Upper lobe of right lung (tissue), 1 donor: ENCODE measurements at places on chromosomes 1 and 21. TPM values are rescaled to one million over a fixed set of nuclear protein-coding genes. Genes with fewer than 3 reads are reported as not detected.

- DNase-seq: no peak
Observed at GRCh38 chr1:201795066-201795465, 33.9 kb upstream of the IPO9 start.

GRCh38 chr1:209850342-209850979 is 22.7 kb downstream of the UTP25 start:
- DNase-seq: no peak

GRCh38 chr1:159941141-159941540 is 4.3 kb downstream of the IGSF9 start:
- peak; percentile 33 for DNase-seq

DNA sequence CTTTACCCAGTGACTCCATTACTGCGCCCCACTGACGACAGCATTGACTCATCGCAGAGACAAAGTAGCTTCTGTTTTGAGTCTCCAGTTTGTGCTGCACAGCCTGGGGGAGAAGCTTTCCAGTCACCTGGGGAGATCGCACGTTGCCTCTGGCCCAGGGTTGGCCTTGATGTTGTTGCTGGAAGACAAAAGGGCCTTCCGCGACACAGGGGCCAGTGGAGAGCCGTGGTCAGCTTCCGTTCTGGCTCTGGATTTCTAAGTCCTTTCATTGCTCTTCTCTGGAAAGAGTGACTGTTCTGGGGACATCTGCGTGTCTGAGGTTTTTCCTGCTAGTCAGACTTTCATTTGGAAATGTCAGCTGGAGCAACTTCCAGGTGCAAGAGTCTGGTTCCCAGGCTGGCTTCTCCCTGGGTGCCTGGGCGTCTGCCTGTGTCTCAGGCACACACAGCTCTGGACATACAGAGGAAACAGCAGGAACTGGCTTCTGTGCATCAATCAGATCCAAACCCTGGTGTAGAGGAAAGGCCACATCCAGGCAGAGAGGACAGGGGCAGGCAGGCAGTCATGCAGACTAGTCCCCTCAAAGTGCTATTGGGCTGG is 257.0 kb downstream of the SIPA1L2 start:
- DNase-seq: no peak

- DNase-seq: no peak
Observed at GRCh38 chr1:55696181-55696754, 481.1 kb upstream of the USP24 start.

DNA sequence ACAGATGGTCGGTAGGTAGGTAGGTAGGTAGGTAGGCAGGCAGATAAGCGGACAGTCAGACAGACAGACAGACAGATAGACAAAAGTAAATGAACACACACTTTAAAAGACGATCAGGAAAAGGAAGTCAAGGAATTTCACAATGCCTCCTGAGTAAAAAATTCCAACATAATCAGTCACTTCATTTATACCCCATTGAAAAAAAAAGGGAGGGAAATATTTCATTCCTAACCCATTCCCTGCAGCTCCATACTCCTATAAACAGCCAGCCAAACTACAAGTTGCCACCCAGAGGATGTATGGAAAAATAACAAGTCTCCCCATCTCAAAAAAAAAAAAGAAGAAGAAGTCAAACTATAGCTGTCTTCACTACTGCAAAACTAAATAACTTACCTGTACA is 43.4 kb downstream of the ZZZ3 start:
- DNase-seq: no peak

GRCh38 chr1:230175163-230175747 is 108.2 kb downstream of the GALNT2 start:
- DNase-seq: no peak

- DNase-seq: no peak
Observed at GRCh38 chr1:21932127-21932526, 5.0 kb downstream of the HSPG2 start.

DNA sequence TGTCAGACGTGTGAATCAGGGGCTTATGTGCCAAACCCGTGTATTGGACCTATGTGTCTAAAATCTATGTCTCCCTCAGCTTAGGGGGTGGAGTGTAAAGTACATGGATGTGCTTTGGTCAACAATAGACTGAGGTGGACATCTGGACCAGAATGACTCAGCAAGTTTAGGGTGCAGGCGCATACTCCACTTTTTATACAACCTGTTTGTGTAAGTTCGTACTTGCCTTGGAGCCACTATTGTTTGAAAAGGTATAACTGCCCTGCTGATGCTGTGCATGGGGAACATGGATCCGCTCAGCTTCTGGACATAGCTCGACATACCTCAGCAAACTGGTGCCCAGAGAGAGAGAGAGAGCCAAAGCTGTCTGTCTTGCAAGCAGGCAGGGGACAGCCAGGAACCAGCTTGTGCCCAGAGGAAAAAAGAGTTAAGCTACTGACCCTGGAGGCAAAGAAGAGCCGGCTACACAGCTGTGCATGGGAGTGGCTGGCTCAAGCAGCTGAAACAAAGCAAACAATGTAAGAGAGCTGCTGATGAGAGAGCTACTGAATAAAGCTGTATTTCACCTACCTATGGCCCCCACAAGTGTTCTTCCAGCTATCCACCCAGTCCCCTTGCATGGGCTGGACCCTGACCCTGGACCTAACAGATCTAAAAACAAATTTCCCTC is 41.2 kb downstream of the GJA5 start:
- no peak for DNase-seq

DNA sequence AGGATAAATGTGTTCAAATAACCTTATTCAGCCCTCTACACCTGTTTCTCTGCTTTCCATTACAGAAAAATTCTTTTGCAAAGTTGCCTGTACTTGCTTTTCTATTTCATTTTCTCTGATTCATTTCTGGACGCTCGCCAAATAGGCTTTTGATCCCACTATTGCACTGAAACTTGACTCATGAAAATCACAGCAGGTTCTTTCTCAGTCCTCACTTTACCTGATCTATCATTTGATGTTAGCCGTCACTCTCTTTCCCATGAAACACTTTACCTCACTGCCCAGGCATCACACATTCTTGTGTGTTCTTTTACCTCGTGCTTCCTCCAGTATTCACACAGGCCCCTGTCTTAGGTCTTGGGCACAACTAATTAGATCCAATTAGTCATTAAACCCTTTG is 26.2 kb downstream of the HSPA13 start:
- no peak for DNase-seq

GRCh38 chr21:45329261-45330074 is 41.8 kb upstream of the POFUT2 start:
- DNase-seq: peak; percentile 81

DNA sequence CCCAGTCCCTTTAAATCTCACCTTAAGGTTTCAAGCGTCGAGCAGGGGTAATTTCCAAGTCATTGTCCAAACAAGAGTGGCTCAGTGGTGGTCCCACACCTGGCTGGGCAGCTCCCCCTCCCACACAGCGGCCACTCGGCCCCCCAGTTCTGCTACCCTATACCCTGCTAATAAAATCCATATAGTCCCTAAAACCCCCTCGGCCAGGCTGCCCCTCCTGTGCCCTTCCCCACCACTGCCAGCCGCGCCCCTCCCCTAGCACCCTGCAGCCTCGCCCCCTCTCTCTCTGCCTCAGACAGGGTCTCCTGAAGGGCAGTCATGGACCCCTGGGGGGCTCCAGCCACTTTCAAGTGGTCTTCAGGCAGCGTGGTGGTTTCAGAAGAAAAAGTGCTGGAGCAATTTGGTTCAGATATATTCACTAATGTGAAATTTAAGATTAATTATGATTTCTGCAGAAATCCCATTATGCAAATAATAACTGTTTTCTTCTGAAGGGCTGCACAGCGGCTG is 34.2 kb upstream of the TTC34 start:
- no peak for DNase-seq

DNA sequence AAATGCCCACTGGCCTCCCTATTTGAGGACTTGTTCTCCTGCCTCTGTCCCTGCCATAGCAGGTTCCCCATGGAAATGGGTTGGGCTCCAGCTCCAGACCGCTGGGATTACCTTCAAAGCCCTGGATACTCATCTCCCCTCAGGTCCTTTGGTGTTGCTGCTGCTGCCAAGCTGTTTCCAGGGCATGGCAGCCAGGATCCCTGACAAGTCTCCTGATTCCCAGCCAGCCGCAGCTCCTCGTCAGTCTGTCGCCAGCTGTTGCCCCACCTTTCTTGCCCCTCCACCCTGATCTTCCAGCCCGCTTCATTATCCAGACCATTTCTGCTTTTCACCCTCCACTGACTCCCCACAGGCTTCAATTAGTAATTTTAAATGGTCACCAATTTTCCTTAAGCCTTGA is 68.3 kb upstream of the KCND3 start:
- no peak for DNase-seq

GRCh38 chr1:109895720-109896504 is 14.7 kb upstream of the CSF1 start:
- no peak for DNase-seq

GRCh38 chr1:210232511-210233215 is at the start of gene SERTAD4:
SERTAD4 (plus strand) TSS chr1:210232796; CDS start chr1:210237961, 5,165 bp downstream.
- DNase-seq: peak; percentile 68

GRCh38 chr1:85199667-85200462 is 951 bp downstream of the SYDE2 start:
- DNase-seq: no peak

GRCh38 chr1:95207223-95207935 is 26.6 kb upstream of the RWDD3 start:
- DNase-seq: no peak

DNA sequence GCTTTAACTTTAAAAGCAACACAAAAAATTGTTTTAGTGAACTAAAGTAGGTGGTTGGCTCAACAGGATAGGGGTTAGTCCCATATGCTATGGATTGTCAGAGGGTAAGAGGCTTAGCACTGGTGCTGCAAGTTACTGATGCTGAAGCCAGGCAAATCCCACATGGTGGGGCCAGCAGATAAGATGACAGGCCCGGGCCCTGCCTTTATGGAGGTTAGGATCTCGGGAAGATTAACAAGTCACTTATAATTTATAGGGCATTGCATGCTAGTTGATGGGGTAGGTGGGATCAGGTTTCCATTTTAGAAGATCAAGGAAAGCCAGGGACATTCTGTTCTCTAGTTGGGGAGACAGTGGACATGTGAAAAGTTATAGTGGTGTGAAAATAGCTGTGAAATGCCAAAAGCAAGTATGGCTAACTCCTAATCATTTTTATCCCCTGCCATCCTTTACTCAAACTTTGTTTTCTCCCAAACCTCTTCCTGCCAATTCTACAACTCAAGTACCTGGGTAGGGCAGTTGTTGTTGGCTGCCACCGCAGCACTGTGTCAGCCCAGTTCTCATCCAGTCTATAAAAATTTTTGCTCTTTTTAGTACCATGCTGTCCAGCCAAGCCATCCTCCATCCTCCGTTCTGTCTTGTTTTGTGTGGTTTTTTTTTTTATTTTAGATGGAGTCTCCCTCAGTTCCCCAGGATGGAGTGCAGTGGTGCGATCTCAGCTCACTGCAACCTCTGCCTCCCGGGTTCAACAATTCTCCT is 10.3 kb downstream of the CHAF1B start:
- DNase-seq: peak; percentile 9

GRCh38 chr1:52914463-52914862 is 7.1 kb downstream of the ECHDC2 start:
- DNase-seq: no peak

The ACTL8 gene
- total RNA-seq: not detected

The HMGB4 gene
- not detected for total RNA-seq

The CFHR4 gene
- total RNA-seq: not detected

The GADD45A gene
- 16.4 TPM for total RNA-seq

The HAO2 gene
- total RNA-seq: not detected

The COL18A1 gene
- total RNA-seq: 60.4 TPM

The CNR2 gene
- 0.06 TPM for total RNA-seq

The INSRR gene
- total RNA-seq: not detected
